ENCODE measurements at places on chromosomes 7 and 10.
A peak's percentile ranks its signal among the peaks of the same experiment; 100 is the strongest.

- peaks cover 6% of the 10 kb centered on the region for H3K36me3 ChIP-seq
- H3K4me1 ChIP-seq = peaks cover 18% of the 10 kb centered on the region
- H3K27ac ChIP-seq = no peak overlapping the region
- H3K4me3 ChIP-seq = no peak overlapping the region
Observed at GRCh38 chr10:58356756-58357155, 21.9 kb downstream of the UBE2D1 start.

- no peaks in the 10 kb centered on the region for H3K36me3 ChIP-seq
- peaks cover 10% of the 10 kb centered on the region for H3K4me1 ChIP-seq
- H3K27ac ChIP-seq = no peak overlapping the region
- DNase-seq = no peak
Observed at GRCh38 chr10:49287689-49288340, 11.2 kb upstream of the C10orf71 start.

- H3K36me3 ChIP-seq = peaks cover 35% of the 10 kb centered on the region
- H3K4me3 ChIP-seq = peak within 1 kb of the TSS; percentile 89
- H3K27ac ChIP-seq = peak within 1 kb of the TSS; percentile 95
- DNase-seq = peak; percentile 85
Observed at GRCh38 chr10:69087590-69088470, at the start of gene SRGN. Gene SRGN (plus strand): TSS chr10:69088103. CDS start chr10:69088158, 55 bp downstream.

- H3K27me3 ChIP-seq = no peaks in the 10 kb centered on the region
- no peak overlapping the region for H3K4me3 ChIP-seq
- H3K36me3 ChIP-seq = no peaks in the 10 kb centered on the region
- no peak overlapping the region for H3K27ac ChIP-seq
- no peaks in the 10 kb centered on the region for H3K4me1 ChIP-seq
Observed at GRCh38 chr10:116331815-116332214, 7.6 kb downstream of the CCDC172 start.

GRCh38 chr7:44272456-44272855, 52.9 kb downstream of the CAMK2B start:
- H3K27me3 ChIP-seq = peaks cover 2% of the 10 kb centered on the region
- no peak overlapping the region for H3K4me3 ChIP-seq
- no peaks in the 10 kb centered on the region for H3K36me3 ChIP-seq
- no peaks in the 10 kb centered on the region for H3K4me1 ChIP-seq

Data from activated CD4-positive, alpha-beta memory T cell treated with anti-CD3 and anti-CD28 coated beads, Interleukin-2, amount 10 ng/mL, durations not matched to agents 7 days and 5 days (primary cell).